ENCODE measurements at places on chromosomes 2 and 18.

DNA sequence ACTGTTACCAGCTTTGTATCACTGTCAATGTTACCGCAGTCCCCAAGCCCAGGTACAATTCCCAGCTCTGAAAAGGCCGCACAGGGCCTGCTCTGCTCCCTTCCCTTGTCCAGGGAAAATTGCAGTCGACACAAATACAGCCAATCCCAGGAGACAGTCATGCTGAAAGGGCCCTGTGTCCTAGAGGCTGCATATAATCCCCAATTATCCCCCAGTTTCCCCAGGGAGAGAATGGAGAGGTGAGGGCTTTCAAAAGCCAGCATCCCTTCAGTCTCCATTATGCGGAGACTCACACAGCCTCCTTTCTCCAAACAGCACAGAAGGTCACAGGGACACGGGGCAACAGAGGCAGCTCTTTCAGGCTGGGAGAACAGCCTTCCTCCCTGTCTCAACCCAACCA is 17.1 kb upstream of the CTIF start:
- no peak for DNase-seq

DNA sequence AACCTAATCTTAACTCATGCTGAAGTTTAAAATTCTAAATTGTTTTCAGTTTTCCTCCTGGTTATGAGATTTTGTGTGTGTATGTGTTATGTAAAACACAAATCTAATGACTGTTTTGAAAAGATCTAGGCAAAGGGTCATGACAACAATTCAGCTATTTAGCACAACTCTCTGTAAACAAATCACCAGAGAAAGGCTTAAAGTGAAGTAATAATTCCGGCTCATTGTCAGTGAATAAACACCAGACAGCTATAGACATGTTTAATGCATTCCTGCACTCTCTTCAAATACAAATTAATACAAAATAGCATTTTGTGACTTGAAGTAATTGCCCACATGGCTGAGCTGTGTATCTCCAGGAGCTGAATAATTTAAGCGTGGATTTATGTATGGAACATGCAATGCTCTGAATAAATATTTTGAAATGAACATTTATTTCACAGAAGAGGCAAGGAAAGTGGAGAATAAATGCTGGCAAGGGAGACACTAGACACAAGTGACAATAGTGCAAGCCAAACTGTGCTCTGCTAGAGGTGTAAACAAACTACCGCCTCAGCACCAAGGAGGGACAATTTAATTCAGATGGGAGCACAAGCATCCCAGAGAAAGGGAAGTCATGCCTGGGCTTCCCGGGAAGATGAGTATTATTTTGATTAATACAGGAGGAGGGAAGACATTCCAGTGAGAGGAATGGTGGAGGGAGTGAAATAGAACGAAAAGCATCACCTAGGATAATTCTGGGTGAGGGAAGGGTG is 133.6 kb upstream of the XPO1 start:
- no peak for DNase-seq

DNA sequence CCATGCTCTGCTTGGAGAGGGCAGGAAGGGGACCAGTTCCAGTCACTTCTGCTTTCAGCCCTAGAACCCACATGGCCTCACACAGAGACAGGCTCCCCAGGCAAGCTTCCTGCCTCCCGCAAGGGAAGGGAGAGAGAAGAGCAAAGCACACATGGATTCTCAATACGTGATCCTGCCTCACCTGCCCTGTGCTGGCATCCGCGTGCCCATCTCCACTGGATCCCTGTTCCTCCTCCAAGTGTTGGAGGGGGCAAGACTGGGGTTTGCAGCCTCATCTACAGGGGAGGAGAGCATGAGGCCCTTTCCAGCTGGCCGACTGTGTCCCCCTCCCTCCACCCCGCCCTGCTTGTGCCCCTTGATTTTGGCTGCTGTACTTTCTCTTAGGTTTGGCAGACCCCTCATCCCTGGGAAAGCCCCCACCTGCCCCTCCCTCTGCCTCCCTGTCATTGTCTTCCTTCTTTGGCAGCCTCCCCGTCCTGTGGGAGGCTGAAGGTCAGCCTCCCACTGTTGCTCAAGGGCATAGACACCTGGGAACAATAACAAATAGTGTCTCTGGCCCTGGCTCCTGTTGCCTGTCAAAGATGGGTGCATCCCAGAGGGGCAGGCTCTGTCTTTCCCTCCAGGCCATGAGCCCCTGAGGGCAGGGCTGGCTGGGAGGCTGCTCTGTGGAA is 22.7 kb downstream of the KCNF1 start:
- no peak for DNase-seq

DNA sequence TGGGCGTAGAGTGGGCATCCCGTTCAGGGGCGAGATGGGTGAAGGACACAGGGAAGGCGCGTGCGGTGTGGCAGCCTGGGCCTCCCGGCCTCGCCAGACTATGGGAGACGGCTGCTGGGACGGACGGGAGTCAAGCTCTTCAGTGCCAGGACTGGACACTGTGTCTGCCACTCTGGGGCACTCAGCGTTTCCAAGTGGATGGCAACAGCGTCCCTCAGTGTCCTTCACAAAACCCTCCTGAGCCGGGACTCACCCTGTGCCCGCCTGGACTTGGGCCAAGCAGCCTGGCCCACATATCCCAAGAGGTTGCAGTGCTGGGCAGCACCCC is 16.3 kb upstream of the BOK start:
- no peak for DNase-seq

- no peak for DNase-seq
Observed at GRCh38 chr2:105598829-105599698, 145.6 kb upstream of the NCK2 start.

DNA sequence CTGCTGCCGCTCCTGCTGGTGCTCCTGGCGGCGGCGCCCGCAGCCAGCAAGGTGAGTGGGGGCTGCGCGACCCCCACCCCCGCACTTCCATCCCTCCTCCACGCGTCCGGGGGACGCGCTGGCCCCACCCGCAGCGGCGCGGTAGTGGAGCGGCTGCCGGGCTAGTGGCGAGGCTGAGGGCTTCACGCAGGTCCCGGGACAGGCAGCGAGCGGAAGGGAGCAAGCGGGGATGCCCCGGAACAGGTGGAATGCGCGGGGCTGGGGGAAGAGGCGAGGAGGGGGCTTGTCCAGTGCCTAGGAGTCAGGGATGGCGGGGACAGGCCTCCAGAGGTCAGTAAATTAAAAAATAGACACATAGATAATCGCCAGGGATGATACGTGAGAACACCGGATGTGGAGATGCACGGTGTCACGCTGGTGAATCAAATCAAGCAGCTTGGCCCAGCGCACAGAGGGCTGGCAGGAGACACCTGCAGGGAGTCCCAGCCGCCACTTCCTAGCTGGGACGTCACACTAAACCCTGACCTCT is 403 bp downstream of the COL4A3 start:
- DNase-seq: peak; percentile 14

GRCh38 chr2:75787532-75788132 is 76.9 kb upstream of the GCFC2 start:
- no peak for DNase-seq

DNA sequence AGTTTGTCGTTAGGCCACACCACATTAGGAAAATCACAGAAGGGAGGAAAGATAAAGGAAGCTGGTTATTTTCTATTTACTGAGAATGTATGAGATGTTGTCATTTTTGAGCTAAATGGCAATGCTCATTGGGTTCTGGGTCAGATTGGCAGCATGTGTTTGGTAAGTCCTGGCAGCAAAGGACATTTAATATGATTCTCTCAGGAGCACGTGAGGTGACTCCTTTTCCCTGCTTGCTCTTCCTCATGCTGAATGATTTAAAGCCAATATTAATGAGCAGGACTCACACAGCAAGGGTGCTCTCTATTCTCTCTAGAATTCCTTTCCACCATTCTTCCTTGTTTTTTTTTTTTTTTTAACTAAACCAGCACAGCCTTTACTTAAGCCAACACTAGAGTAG is 298.2 kb downstream of the XIRP2 start:
- DNase-seq: no peak

DNA sequence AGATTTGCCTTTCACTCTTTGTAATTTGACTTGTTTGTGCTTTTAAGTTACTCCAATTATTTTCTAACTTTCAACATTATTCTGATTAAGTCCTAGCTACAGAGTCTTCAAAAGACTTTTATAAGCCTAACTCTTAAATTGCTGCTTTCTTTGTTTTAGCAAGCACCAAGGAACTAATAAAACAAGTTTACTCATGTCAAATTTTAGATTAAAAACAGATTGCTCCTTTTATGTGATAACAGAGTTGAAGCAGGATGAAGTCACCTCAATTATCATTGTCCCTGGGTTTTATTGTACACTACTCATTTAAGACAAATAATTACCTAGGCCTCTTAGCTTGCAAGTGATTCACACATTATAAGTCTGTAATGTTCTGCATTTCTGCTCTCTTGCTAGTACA is 678.4 kb downstream of the ERBB4 start:
- DNase-seq: no peak

DNA sequence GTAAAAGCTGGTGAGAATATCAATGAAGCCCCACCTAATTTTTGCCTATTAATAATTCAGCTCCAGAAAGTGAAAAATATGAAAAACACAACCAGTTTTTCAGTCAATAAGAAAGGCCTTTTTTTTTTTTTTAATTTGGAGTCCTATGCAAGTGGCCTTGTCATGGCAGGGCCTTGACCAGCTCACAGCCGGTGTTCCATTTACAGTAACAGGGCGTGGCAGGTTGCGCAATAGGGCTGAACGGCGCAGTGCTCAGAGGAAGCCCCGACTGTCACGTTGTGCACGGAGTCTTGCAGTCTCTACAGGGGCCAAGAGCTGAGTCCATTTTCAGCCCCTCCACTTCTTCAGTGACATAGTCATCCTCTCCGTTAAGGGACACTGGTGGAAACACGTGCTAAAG is 184.1 kb upstream of the FN1 start:
- no peak for DNase-seq

DNA sequence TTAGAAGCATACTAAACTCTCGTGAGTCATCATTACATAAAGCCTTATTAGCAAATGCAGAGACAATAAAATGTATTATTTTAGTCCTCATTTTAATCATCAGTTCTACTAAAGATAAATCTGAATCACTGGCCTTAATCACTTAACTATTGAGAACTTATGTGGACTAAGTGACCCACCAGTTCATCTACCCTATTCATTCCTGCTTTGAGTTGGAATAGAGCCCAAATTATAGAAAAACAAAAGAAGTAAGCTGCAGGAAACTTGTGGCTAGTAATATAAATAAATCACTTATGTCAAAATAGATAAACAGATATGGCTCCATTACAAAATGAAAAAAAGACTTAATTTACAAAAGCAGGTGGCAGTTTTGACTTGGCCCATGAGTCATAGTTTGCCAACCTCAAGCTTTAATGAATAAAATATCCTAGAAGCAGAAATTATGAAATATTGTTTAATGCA is 851.8 kb upstream of the CRIM1 start:
- no peak for DNase-seq

- DNase-seq: no peak
Observed at GRCh38 chr18:33184175-33184574, 256.3 kb downstream of the CCDC178 start.

GRCh38 chr18:32714571-32715148 is 58.2 kb downstream of the KLHL14 start:
- DNase-seq: peak; percentile 26

GRCh38 chr2:215418064-215418963 is 17.6 kb downstream of the FN1 start:
- no peak for DNase-seq

DNA sequence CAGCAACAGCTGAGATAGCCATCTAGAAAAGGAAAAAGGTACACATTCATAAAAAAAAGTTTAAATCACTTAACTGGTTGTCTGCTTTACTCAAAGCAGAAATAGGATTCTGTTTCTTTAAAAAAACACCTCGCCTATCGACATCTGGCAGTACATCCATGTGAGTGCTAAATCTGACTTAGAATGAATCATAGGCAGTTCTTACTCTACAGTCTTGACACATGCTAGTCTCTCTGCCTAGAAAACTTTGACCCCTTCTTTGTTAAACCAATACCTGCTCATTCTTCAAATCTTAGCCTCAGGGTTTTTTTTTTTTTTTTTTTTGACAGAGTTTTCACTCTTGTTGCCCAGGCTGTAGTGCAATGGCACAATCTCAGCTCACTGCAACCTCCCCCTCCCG is 37.1 kb upstream of the GPR75 start:
- no peak for DNase-seq

DNA sequence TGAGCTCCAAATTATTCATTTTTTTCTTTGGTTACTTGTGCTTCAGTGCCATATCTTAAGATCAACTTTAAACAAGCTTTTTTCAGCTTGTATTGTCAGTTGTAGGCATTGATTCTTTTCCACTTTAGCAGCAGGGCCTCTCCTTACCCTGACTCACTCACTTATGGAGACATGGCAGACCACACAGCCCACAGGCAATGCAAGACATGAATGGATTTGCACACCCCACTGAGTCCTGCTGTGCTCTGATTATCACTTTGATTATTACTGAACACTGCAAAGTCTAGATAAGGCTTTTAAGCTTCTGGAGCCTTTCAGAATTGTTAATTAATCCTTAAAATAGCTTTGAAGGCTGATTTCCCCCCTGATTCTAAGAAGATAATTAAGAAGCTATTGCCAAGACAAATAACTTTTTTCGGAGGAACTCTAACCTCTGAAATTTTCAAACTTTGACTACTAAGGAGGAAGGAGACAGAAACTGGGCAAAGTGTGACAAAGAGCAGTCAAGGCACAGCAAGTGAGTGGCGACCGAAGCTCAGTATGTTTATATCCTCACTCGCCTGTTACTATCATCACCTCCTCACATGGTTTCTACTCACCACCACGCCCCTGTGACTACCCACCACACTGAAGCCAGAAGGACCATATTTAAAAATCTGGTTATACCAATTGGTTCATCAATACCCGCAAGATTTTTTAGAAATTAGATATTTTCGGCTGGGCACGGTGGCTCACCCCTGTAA is 43.3 kb downstream of the CACNB4 start:
- DNase-seq: no peak

DNA sequence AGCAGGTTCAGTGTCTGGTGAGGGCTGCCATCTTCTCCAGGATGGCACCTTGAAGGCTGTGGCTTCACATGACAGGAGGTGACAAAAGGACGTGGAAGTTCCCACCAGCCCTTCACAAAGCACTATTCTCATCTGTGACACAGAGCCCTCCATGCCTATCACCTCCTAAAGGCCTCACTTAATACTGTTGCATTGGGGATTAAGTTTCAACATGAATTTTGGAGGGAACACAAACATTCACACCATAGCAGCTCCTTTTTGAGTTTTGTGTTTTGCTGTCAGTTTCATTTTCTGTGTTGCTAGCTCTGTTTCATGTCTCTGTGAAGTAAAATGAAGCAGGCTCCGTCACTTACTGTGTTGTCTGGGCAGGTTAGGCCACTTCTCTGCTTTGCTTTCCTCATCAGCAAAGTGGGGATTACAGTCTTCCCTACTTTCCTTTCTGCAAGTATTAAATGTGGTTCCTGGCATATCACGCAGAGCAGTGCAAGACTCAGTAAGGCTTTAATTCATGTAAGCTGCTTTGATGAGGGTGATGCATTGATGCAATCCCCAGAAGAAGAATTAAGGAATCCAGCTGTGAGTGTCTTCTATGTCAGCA is 31.6 kb downstream of the LIMS1 start:
- no peak for DNase-seq

DNA sequence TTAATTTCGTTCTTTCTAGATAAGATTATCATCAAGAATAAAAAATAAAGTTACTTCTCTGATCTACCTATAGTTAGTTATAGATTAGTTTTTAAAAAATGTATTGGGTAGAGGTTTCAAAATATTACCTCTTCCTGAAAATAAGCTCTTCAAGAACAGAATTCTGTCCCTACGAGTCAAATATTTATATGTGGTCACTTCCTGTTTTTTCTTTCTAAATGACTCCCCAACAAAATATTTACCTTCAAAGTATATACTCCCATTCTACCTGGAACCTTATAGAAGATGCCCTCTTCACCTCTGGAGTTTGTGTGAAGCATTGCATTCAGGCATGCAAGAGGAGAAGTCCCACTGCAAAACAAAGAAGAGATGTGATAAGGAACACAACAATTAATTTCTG is 72.3 kb downstream of the ASXL2 start:
- no peak for DNase-seq
